ENCODE measurements at places on chromosomes 1 and 21.

- DNase-seq: no peak
Observed at GRCh38 chr1:229845410-229846138, 219.5 kb downstream of the URB2 start.

DNA sequence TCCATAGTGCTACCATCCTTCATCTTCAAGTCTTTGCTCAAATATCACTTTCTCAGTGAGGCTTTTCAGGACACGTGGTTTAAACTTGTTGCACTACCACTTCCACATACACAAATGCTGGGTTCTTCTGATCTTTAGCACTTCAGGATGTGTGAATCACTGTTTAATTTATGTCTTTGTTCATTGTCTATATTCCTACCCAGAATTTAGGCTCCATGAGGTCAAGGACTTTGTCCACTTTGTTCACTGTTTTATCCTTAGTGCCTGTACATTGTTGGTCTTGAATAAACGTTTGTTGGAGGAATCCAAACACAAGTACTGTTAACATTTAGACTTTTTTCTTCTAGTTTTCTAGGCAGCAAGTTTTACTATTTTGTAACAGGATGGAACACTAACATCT, 42.6 kb upstream of the RALGPS2 start:
- DNase-seq: no peak

- no peak for DNase-seq
Observed at GRCh38 chr1:101262630-101263348, 26.0 kb downstream of the S1PR1 start.

DNA sequence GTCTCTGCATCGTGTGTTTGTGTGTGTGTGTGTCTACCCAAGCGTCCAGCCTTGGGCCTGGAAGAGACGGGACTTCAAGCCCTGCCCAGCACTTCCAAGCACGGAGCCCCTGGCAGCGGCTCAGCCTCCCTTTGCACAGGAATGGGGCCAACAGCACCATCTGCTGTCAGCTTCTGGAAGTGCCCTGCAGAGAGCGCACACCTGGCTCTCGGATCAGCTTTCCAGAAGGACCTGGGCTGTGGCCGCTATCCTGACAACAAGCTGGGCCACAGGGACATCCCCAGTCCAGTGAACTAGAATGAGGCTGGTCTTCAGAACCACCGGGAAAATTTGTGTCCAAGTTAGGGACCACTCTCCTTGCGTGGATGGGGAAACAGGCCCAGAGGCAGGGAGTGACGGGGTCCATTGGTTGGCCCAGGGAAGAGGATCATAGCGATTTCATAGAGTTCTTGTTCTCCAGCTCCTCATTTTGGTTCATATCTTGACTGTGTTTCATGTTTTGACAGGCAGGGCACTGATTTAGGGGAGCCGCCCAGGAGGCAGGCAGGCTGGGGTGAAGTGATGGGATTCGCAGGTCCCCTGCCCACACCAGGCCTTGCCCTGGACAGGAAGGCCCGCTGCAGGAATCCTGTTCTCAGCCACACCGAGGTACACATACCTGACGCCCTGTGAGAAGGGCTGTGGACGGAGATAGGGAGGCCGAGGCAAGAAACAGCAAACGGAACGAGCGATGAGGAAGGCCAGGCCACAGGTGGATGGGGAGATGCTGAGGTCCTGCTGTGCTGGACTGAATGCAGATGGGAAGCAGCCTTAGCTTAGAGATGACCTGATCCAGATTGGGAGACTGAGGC, 38.4 kb downstream of the TAS1R2 start:
- DNase-seq: peak; percentile 4

DNA sequence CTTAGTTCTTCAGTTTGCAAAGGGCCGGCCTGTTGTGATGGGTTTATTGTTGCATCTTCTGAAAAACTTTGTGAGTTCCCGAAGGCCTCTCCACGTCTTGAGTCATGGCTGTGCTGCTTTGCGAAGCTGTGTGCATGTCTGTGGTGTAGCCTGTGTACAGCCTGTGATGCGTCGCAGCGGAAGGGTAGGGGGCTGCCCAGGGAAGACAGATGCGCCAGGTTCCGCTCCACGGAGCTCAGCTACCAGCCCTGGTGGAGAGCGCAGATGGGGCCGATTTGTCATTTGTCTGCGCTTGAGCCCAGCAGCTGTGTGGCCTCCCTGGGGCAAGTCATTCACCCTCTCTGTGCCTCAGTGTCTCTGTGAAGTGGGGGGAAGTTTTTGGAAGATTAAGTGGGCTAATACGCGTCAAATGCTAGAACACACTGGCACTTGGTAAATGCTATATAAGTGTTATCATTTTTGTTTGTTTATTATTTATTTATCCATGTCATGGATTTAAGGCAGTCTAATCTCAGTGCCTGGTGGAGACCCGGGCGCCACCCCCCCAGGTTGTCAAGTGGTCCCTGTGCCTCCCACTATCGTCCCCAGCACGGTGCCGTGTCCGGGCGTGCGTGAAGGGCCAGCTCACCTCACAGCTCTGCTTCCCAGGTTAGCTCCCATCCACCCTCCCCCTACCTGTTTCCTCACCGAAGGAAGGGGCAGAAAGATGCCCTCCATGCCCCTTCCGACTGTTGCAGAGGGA, 8.4 kb downstream of the PDE9A start:
- DNase-seq: no peak

All from SHP77 treated with DMSO at 0.1 percent for 48 hours (cell line).